ENCODE measurements at places on chromosomes 5 and 9.

DNA sequence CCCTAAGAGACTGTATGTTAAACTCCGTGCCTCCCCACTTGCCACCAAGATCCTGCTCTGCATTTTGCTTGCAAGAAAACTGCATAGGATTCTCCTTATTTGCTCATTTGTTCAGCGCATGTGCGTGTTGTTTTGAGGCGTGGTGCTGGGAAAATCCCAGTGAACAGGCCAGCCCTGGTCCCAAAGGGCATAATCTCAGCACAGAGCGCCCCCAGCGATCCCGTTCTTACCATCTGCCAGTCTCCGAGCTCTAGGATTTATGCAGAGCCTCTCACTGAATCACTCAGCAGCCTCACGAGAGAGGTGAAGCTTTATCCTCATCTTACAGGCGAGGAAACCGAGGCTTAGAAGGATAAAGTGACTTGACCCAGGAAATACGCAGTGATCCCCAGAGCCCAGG, 11.5 kb downstream of the PRRX2 start:
- peak; percentile 97 for DNase-seq

DNA sequence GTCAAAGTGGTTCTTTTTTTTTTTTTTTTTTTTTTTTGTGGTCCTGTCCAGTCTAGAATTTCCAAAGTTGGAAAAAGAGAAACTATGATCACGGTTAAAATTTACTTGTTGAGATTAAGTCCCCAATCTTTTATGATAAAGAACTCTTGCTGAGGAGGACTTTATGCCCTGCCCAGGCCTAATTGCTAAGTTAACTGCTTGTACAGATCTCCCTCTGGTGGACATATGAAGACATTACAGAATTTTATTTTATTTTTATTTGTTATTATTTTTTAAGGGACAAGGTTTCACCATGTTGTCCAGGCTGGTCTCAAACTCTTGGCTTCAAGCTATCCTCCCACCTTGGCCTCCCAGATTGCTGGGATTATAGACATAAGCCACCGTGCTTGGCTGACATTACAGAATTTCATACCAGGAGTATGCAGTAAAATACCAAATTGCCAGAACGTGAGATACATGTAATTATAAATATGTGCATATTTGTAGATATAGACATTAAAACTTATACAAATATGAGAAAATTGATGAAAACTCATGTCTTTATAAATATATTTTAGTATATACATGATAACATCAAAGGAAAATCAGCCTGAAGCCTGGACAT, 91.2 kb downstream of the RFK start:
- DNase-seq: peak; percentile 33

DNA sequence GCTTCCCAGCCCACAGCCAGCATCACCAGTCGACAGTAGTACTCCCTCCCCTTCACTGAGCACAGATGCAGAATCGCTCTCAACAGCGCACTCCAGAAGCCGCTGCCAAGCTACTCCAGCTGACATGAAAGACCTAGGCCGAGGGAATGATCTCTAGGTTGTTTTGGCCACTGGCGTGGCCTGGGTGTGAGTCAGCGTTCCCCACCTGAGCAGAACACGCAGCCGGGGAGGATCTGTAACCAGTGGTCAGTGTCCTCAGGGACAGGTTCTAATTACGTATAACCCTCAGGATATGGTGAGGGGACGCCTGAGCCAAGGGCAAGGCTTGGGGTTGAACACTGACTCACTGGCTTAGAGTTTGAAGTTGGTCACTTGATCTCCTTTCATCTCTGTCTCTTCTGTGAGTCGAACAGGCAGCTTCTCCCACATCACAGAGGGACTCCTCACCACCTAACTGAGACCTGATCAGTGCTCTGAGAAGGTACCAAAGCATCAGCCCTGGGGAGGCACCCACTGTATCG, 76.9 kb upstream of the IL17B start:
- no peak for DNase-seq

GRCh38 chr9:93942161-93942560, 13.0 kb downstream of the BARX1 start:
- DNase-seq: no peak

DNA sequence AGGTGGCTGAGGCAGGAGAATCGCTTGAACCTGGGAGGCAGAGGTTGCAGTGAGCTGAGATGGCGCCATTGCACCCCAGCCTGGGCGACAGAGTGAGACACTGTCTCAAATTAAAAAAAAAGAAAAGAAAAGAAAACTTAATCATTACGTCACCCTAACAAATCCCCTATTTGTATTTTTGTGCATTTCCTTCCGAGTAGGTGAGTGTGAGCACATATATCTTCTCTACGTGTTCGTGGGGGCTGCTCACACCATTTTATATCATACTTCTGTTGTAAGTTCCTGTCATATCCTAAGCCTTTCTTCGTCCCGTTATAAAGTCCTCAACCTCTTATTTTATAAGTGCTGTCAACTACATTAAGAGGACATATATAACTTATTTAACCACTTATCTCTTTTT, 41.9 kb upstream of the GRHPR start:
- no peak for DNase-seq

- DNase-seq: peak; percentile 72
Observed at GRCh38 chr5:172773481-172774469, 2.8 kb upstream of the DUSP1 start.
